ENCODE measurements at places on chromosomes 1 and 21.

GRCh38 chr1:93677729-93678128 lies 3.9 kb downstream of the BCAR3 start:
- no peak for DNase-seq

DNA sequence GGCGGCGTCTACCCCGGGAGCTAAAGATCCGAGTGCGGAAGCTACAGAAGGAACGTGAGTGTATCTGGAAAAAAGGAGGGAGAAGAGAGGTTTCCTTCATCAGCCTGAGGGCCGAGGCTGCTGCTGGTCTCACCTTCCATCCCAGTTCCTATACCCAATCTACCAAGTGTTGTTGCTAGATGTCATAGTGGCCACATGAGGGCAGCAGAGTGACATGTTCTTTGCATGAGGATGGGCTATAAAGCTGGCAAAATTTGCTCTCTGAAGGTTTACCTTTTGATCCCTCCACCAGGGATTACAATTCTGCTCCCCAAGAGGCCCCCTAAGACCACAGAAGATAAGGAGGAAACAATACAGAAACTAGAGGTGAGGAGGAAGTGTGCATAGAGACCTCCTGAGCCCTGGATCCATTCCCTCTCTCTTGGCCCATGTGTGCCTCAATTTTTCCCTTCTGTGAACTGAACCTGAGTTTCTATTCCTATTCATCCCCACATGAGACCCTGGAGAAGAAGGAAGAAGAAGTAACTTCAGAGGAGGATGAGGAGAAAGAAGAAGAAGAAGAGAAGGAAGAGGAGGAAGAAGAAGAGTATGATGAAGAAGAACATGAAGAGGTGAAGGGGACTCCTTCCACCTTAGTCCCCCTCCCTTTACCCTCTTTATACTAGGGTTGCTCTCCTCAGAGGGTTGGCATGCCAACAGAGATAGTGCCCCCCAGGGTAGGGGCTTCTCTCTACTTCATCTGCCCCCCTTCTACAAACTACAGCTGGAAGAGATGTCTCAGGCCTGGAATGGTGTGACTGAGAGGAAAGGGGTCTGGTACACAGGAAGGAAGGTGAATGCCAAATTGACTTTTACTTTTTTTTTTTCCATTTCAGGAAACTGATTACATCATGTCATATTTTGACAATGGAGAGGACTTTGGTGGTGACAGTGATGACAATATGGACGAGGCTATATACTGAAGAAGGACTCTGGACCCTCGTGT lies 13.3 kb downstream of the POLR3GL start:
- DNase-seq = peak; percentile 80

DNA sequence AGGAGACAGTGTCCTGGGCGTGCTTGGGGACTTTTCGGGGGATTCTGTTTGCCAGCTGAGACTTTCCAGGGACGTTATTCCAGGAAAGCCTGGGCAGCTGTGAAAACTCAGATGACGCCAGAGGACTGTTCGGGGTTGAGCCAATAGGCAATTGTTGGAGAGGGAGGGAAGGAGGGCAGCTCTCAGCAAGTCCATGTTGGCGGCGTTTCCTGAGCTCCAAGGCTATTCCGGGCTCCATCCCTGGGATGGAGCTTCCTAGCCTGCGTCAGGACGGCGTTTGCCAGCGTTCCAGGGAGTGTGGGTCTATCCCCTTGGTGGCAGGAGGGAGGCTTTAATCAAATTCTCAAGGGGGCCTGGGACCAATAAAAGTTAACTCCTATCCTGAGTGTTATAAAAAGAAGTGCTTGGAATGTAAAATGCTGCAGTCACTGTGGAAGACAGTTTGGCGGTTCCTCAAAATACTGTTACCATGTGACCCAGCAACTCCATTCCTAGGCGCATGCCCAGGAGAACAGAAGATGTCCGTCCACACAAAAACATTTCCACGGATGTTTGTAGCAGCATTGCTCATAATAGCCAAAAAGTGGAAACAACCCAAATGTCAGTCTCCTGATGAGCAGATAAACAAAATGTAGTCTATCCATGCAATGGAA lies 15.2 kb downstream of the SLC27A3 start:
- peak; percentile 83 for DNase-seq

GRCh38 chr1:25536124-25536523 lies 7.3 kb upstream of the LDLRAP1 start:
- no peak for DNase-seq

- peak; percentile 73 for DNase-seq
These were observed 38.5 kb downstream of the MSTO1 start for GRCh38 chr1:155648207-155649147.

DNA sequence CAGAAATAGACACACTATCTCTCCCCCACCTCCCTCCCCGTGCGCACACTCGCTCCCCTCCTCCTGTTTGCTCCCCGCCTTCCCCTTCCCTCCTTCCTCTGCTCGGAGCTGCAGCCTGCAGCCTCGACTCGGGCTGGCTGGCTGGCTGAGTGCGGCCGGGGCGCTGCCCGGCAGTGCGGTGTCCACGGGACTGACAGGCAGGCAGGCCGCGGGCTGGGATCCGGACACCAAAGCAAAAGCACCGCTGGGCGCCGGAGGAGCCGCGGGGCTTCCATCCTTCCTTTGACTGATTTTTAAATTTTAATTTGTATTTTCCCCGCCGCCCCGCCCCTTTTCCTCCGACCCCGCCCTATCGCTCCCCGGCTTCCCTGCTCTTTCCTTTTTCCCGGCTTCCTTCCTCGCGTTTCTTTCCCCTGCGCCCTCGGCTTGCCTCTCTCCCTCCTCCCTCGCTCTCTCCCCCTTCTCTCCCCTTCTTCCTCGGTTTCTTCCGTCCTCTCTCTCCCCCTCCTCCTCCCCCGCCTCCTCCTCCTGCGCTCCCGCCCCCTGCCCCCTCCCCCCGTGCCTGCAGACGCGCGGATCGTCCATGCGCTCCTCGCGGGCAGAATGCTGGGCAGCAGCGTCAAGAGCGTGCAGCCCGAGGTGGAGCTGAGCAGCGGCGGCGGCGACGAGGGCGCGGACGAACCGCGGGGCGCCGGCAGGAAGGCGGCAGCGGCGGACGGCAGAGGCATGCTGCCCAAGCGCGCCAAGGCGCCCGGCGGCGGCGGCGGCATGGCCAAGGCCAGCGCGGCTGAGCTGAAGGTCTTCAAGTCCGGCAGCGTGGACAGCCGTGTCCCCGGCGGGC lies 109.4 kb downstream of the NAV1 start:
- peak; percentile 54 for DNase-seq

- DNase-seq = no peak
These were observed 15.7 kb downstream of the PATJ start for GRCh38 chr1:61757950-61758349.
